ENCODE measurements at places on chromosomes 3 and 15.

DNA sequence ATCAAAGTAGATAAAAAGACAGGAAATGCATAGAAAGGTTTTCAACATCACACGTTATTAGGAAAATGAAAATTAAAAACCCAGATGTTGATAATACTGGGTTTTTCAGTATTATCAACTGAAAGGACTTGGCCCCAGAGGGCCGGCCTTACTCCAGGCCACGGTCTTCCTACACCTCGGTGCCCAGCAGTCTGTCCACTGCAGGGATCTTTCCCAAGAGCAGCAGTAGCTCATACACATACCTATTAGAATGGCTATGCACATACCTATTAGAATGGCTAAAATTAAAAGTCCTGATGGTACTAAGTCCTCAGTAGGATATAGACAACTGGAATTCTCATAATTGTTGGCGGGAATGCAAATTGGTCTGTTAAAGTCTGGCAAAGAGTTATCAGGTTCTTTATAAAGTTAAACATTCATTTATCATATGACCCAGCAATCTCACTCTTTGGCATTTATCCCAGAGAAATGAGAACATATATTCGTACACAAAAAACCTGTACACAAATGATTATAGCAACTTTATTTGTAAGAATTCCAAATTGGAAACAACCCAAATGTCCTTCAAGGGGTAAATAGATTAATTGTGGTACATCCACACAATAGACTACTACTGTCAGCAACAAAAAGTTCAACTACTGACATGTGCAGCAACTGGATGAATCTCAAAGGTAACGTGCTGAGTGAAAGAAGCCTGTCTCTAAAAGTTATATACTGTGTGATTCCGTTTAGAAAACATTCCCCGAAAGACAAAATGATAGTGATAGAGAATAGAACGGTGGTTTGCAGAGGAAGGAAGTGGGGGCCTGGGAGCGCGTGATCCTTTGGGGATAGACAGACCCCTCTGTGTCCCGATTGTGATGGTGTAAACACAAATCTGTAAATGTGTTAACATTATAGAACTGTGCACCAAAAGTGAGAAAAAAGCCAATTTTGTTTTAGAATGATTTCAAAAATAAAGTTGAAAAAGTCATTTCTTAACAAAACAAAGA lies 62.3 kb downstream of the MCTP2 start:
- no peak for DNase-seq

DNA sequence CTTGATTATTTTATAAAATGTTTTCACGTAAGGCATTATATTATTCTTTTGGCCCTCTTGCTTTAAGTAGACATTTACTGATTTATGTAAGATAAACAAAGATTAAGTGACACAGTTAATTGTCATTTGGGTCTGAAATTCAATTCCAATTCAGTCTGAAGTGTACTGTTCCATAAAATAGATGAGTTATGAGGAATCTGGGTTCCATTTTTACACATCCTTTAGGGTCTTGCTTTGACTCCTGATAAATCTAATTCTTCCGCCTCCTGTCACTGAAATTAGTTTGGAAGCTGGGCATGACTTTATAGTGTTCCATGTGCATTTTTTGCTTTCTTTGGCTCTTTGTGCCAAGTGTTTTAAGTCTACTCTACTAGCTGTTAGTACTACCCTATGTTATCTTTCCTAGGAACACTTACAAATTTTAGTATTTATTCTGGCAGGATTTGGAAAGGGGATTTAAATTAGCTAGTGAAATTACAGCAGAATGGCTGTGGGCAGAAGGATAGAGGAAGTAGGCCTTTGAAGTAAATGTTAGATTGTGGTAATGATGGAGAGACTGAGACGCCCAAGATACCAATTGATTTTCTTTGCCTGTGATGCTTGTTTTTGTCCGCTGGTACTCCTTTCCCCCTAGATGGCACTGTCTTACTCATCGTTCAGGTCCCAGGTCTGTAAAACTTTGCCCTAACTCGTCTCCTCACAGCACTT lies 14.3 kb downstream of the ARL8B start:
- DNase-seq, result no peak

DNA sequence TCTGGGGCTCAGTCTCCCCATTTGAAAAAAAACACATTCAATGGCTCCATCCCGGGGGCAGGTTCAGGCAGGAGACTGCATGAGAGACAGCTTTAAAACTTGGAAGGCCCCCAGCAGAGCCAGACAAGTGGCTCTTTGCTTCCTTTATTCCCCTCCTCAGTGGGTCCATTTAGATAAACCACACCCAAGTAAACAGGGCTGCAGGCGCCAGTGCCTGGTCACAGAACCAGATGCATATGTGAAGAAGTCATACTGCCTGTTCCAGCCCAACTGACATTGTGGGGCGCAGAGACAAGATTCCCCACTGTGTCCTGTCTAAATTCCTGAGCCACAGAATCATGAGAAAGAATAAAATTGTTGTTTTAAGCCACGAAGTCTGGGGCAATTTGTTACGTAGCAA lies 9.0 kb downstream of the FBN1 start:
- DNase-seq, result no peak

- no peak for DNase-seq
These were observed 60.5 kb upstream of the CTDSPL2 start for GRCh38 chr15:44366971-44367370.

GRCh38 chr15:101773496-101774100 lies 29.7 kb upstream of the OR4F6 start:
- peak; percentile 64 for DNase-seq

- no peak for DNase-seq
These were observed 213.7 kb upstream of the NR2E3 start for GRCh38 chr15:71596672-71597071.

DNA sequence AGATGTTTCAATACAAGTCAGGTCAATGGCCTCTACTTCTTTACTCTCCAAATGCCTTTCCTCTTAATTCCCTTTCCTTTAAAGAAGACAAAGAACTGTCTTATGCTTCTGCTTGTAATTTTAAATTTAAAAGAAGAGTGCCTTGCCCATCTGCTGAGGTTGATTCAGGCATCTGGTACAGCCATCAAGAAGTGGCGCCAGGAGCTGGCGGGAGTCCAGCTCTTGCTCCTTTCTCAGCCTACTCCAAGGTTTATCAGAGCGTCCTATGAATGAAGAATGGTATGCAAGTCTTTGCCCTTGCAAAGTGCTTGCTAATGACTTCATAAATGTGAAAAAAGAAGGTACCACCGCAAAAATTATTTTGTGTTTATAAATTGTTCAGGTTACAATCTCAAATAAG lies 294.6 kb upstream of the TGFBR2 start:
- no peak for DNase-seq

DNA sequence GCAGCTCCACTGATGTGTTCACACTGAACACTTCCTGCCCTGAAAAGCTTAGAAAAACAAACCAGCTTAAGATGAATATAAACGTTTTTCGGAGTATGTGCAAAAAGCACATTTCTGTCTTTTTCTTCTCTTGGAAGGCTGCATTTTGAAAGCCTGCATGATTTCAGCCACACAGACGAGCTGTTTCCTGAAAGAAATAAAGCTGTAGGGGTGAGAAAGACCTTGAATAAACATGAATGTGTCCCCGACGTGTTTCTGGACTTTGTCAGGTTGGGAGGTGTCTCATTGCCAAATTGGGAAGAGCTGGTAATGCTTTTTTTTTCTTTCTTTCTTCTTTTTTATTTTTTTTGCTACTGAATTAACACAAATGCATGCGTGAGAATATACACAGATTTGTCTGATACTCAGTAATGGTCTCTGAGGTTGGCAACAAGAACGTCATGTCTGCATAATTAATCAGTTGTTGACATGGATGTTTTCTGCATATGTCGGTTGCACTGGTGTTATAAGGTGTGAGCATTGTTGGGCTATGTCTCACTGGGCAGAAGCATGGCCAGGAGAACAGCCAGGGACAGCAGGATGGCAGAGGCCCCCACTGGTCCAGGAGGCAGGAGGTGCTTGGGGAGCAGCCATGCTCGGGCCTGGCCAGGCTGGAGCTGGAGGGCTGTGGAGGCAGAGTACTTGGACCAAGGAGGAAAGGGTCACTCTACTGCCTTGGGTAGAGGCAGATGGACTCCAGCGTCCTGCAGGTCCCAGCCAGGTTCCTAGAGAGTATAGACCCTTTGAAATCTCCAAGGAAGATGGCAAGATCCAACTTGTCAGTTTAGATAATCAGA lies 39.0 kb downstream of the ADAMTSL3 start:
- no peak for DNase-seq

DNA sequence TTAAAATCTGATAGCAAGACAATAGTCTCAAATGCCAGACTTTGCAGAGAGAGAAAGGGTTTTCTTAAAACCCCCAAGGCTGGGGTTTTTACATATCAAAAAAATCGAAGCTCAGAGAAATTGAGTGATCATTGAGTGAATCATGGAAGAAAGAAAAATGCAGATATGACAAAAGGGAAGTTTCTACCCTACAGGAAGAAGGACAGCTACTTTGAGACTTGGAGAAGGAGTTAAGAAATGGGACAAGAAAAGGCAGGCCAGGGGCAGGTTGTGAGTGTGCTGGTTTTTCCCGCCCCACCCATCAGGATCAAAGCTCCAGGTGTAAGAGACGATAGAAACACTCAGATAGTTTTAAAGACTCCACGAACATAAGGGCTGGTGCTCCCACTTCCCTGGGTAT lies 18.6 kb downstream of the TMEM158 start:
- DNase-seq, result no peak

DNA sequence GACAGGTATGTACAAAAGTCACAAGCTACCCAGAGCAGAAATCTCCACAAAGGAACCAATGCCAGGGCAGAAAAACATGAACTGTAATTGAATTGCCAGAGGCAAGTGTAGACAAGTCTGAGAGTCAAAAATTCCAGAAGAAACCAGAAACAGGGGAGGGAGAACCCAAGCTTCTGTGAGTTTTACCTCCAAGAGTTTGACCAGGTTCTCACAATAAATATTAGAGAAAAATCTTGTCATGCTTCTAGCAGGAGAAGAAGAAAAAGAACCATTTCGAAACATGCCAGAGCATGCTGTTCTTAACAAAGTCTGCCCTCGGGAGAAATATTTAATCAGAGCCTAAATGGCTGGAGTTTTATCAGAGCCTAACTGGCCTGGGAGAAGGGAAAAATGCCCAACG lies 32.5 kb upstream of the AP3B2 start:
- peak; percentile 64 for DNase-seq

- DNase-seq, result no peak
These were observed 72.5 kb downstream of the OPA1 start for GRCh38 chr3:193665370-193665989.

DNA sequence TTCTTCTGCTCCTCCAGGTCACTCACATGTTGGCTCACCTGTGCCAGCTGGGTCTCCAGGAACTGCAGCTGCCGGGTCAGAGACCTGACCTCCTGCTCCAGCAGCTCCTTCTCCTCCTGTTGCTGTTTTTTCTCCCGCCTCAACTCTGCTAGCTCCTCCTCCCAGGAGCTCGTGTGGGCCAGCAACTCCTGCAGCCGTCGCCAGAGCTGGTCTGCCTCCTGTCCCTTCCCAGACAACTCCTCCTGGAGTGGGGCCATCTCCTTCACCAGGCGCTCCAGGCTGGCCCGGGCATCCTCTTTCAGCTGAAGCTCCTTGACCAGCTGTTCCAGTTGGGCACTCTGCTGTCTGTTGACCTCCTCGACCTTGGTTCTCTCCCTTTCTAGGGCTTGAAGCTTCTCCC lies 24.5 kb downstream of the CXCR6 start:
- no peak for DNase-seq

- peak; percentile 30 for DNase-seq
These were observed 9.2 kb downstream of the CCRL2 start for GRCh38 chr3:46416125-46416810.

- DNase-seq, result no peak
These were observed 48.9 kb upstream of the MME start for GRCh38 chr3:155031186-155031585.

DNA sequence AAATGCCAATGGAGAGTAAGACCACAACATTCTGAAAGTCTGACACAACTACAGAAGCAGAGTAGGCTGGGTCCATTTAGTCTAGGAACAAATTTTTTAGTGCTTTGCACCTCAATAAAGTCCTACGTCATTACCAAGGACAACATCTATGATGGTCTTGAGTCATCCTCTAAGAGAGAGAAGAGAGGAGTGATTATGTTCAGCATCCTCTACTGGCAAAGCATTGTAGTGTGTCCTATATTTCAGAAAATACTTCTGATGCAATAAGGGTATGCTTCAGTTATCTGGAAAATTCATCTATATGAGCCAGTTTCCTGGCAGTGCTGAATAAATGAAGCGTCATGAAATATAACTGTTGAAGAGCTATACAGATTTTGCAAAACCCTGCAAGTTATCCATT lies 95.6 kb downstream of the P2RY1 start:
- no peak for DNase-seq

DNA sequence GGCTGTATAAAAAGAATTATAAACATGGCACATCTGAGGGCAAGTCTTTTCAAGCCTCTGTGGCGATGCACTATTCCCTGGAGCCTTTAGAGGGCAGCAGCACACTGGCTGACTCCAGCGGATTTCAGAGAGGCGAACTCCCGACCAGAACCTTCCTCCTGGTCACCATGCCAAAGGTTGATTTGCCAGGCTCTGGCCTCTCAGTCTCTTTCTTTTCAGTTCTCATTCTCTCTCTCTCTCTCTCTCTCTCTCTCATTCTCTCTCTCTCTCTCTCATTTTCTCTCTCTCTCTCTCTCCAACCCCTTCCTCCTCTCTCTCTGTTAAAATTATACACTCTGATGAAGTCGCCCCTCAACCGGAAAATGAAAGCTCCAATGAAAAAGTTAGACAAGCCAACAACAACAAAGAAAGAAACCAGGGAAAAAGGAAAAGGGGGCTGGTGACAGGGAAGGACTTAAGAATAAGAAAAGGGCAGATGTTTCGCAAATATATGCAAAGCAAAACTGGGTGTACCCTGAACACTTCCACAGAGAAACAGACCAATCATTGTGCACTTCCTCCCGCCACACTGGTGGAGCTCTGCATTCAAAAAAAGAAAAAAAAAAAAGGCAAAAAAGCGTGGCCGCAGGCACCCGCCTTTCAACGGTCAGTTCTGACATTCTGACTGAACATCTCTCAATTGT lies 90.2 kb downstream of the TIGIT start:
- peak; percentile 85 for DNase-seq

DNA sequence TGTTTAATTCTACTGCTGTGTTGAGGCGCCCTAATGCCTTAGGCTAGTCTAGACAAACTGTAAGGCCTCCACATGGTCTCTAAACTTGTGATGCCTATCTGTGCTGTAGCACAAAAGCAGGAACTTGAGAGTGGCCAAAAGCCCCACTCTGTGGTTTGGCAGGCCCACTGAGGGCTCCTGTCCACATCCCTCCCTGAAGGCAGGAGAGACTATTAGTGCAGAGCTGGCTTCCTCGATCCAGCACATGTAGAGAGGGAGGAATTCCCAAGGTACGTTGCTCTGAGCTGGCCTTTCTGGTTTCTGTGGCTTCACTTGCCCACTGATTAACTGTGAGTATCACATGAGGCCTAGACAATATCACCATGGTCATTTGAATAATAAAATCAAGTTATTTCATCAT lies 90.6 kb downstream of the POLR2M start:
- DNase-seq, result no peak

- DNase-seq, result no peak
These were observed 43.3 kb downstream of the CYFIP1 start for GRCh38 chr15:22936577-22937472.

DNA sequence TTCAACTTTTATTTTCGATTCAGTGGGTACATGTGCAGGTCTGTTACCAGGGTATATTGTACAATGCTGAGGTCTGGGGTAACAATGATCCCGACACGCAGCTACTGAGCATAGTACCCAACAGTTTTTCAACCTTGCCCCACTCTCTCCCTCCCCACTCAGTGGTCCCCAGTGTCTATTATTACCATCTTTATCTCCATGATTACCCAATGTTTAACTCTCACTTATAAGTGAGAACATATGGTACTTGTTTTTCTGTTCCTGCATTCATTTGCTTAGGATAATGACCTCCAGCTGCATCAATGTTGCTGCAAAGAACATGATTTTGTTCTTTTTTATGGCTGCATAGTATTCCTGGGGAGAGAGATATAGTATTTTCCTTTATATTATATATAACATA lies 75.7 kb upstream of the EPHB3 start:
- no peak for DNase-seq
